ENCODE measurements at places on chromosomes 2 and 18.

DNA sequence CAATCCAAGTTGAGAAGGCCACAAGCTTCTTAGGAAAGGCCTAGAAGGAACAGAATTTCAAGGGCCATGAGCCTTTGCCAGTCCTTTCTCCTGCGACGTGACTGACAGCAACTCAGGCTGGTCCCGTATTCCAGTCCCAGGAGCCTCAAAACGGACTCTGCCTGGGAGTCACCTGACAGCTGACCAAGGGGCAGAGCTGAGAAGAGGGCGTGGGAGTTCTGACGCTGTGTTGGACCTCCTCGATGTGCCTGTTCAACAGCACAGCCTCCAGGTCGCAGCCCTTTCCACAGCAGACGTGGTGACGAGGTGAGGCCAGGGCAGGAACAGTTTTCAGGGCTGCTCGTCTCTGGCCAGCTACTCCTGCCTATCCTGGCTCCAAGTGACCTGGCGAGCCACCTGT lies 37.6 kb downstream of the CENPO start:
- DNase-seq = no peak

DNA sequence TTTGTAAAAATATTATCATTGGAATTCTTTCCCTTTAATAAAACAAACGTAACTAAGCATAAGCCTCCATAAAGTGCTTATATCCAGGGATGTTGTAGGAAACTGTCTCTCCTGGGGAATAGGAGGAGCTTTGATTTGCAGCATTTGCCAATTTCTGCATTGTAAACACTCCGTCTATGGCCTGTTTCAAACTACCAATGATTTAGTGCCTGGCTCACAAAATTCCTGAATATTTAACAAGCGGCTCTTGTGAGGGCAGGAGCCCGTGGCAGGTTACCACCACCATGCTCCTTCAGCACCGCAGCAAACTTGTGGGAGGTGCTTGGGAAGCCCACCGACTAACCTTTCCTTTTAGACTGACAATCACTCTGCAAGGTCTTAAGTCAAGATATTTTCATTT lies 520.3 kb downstream of the SOX11 start:
- DNase-seq = no peak

DNA sequence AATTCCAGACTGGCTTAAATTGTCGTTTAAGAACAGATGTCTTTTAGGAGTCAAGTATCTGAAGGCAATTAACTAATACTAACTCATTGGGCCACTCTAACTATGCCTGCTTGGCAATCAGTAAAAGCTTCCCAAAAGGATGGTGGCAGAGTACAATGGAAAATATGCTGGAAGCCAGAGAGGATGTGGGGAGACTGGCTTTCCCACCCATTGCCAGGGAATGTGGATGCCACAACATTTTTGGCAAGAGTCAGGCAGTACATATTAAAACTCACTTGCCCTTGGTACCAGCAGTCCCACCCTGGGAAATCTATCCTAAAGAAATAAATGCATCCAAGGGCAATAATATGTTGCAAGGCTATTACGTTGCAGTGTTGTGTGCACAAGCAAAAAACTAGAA lies 74.0 kb upstream of the FZD7 start:
- DNase-seq = no peak

DNA sequence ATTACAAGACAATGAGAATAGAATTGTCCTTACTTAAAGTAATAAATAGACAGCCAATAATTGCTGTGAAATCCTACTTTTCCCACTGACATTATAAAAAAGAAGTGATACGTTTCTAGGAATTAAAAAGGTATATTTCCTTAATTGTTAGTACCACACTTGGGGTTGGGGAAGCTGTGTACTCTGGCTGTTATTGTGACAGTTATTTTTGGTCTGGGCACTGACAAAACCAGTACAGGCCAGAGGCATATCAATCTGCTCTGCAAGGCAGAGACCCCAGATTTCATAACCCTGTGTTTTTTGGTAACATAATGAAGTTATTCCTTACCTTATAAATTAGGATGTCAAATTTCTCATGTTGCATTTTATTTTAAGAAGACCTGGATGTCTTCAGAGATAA lies 66.5 kb downstream of the RAB10 start:
- no peak for DNase-seq

GRCh38 chr2:15355386-15355785 lies 205.7 kb downstream of the NBAS start:
- no peak for DNase-seq

DNA sequence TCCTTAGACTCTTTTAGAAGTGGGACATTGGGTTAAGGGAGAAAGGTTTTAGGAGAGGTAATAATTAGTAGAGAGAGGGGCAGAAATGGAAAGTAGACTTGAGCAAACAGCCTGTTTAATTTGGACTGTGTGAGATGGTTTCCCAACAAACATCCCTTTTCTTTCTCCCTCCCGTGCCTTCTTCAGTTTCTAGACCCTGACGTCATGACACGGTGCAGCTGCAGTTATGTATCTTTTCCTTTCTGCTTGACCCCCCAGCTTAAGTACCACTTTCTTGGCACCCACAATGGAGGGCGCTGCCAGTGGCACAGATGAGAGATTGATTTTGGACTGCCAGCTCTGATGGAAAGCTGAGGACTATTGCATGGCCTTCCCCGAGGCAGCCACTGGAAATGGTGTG lies 86.9 kb upstream of the FAM136A start:
- no peak for DNase-seq

DNA sequence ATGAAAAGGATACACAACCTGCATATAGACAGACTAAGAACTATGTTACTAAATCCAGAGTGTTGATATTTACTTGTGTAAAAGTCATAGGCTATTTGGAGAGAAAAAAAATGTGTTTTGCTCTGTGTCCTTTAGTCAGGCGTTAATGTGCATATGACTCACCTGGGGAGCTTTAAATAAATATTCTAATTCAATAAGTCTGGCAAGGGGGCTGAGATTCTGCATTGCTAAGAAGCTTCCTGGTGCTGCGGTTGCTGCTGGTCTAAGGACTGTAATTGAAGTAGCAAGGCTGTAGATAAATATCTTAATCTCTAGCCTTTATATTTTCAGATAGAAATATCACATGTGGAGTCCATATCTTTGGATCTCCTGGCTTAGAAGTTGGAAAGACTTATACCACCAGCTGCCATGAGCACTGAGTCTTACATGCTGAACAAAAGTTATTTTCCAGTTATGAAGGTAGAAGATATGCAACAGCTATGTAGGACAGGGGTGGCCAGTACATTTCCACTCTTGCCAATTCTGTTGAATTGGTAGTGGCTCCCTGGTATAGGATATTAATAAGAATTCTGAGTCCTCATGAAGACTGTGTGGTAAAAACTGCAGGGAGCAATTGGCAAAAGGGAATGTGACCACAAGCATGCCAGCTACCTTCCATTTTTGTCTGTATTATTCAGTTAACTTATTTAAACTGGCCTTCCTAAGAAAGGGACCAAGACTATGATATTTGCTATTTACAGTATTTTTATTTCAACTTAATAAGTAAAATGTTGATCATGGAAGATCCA lies 4.8 kb downstream of the SPAG16 start:
- DNase-seq = peak; percentile 60

GRCh38 chr2:128486640-128487375 lies 168.1 kb upstream of the HS6ST1 start:
- DNase-seq = no peak

GRCh38 chr18:36772241-36772723 lies 56.5 kb downstream of the TPGS2 start:
- no peak for DNase-seq

DNA sequence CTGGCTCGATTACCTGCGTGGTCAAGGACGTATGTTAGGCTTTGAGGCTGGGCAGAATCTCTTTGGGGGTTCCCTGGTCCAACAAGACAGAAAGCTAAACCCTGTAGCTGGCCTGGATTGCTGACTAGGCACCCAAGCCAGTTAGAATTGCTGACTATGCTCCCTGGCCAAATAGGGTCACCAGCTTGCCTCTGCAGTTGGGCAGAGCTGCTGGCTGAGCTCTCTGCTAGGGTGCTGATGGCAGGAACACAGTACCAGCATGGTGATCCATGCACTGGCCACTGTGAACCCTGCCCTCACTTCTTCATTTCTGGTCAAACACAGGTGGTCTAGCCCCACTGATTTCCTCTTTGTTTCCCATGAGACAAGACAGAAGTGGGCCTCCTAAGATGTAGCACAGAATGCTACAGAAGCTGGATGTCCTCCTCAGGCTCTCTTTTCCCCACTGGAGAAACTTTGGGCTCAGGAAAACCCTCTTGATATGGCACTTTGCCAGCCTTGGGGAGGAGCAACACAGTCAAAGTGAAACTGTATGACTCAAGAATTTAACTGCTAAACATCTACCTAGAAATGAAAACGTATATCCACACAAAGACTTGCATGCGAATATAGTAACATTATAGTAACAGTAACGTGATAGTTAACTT lies 20.8 kb downstream of the SP140L start:
- peak; percentile 38 for DNase-seq

- no peak for DNase-seq
Measured at GRCh38 chr18:25875551-25876240, 214.7 kb downstream of the SS18 start.

DNA sequence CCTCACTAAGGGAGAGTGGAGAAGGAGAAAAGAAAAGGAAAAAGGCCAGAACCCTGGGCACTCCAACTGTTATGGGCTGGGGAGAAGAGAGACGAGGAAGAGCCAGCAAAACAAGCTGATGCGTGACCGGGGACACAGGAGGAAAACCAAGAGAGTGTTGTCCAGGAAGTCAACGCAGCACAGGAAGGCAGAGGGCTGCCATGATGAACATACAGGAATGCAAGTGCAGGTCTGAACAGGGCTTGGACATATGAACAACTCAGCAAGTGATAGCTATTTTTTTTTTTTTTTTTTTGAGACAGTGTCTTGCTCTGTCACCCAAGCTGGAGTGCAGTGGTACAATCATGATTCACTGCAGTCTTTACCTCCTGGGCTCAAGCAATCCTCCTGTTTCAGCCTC lies 28.4 kb downstream of the SIX3 start:
- peak; percentile 92 for DNase-seq

DNA sequence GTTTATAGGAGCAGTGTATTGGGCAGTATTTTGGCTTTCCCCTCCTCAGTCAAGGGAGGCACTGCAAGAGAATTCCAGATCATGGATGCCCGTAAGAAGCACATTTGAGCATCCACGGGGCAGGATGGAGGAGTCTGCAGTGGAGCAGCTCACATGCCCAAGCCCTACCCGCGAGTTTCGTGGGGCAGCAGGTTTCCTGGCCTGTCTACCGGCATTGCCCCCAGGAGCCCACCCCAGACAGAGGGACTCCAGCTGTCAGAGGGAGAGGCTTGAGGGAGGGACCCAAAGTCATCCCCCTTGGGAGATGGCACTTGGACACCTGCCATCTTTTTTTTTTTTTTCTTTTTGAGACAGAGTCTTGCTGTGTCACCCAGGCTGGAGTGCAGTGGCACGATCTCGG lies 31.3 kb downstream of the TMEM177 start:
- no peak for DNase-seq

Measured in epithelial cell of esophagus (primary cell).